Activated naive CD8-positive, alpha-beta T cell treated with anti-CD3 and anti-CD28 coated beads, Interleukin-2, amount 10 ng/mL, durations not matched to agents 7 days and 5 days (primary cell): ENCODE measurements at places on chromosomes 2 and 18. TPM values are rescaled to one million over a fixed set of nuclear protein-coding genes. Genes with fewer than 3 reads are reported as not detected.

Gene CD207
- not detected for total RNA-seq

Gene IL1RN
- 2.1 TPM for total RNA-seq

Gene EMILIN1
- total RNA-seq = 1.2 TPM

Gene POTEC
- total RNA-seq = not detected

GRCh38 chr2:210833403-210833802, 277.0 kb downstream of the CPS1 start:
- no peak for DNase-seq
- H3K27ac ChIP-seq = no peak overlapping the region
- H3K4me1 ChIP-seq = no peaks in the 10 kb centered on the region
- no peaks in the 10 kb centered on the region for H3K27me3 ChIP-seq
- H3K4me3 ChIP-seq = no peak overlapping the region

DNA sequence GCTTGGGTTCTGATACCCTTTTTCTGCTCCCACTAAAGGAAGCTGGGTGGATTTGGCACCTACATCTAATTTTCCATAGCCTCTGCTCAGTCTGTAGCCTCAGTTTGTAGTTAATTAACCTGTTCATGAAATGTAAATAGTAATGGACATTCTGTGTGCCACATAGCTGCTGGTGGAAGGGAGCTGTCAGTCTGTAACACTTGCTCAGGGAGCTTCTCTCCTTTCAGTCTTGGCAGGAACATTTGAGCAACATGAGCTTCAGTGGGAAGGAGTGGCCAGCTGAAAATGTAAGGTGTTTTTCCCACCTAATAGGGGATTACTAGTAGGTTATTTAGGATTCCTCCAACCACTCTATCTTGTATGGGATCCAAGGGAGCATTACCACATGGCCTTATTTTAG, 203.4 kb downstream of the ASXL3 start:
- H3K27me3 ChIP-seq = no peaks in the 10 kb centered on the region
- no peak overlapping the region for H3K4me3 ChIP-seq
- H3K27ac ChIP-seq = no peak overlapping the region
- H3K4me1 ChIP-seq = no peaks in the 10 kb centered on the region

GRCh38 chr2:205267323-205267722, 415.0 kb upstream of the NRP2 start:
- no peaks in the 10 kb centered on the region for H3K4me1 ChIP-seq
- H3K4me3 ChIP-seq = no peak overlapping the region
- peaks cover 13% of the 10 kb centered on the region for H3K27me3 ChIP-seq
- no peak overlapping the region for H3K27ac ChIP-seq
- H3K36me3 ChIP-seq = peaks cover 2% of the 10 kb centered on the region
- DNase-seq = no peak

- no peaks in the 10 kb centered on the region for H3K36me3 ChIP-seq
- H3K4me1 ChIP-seq = no peaks in the 10 kb centered on the region
- peaks cover 3% of the 10 kb centered on the region for H3K27me3 ChIP-seq
These were observed 41.1 kb downstream of the ID2 start for GRCh38 chr2:8722986-8723385.

DNA sequence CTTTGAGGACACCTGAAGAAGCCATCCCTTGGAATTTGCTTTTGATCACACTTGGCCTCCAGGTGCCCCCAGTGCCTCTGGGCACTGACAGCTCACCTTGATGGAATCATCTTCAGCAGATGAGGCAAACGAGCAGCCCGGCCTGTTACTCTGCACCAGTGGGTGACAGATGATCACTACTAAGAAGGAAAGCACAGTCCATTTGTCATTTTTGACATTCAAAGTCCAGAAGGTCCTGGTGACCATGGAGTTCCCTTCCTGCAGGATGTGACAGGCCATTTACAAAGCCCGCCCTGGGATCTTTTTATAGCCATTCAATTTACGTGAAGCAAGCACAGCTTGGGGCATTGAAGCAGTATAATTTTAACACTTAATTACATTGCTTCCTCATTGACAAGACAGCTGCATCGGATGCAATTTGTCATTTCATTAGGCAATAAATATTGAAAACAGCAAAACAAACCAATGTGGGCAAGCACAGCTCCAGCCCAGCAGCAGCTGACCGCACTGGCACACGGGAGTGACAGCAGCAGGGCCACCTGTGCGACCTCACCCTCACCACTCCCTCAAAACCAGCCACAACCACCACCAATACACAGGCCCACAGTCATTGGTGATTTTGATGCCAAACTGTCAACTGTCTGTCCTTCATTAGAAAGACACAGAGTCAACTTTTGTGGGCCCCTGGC, 76.0 kb upstream of the SLC66A3 start:
- no peak overlapping the region for H3K27ac ChIP-seq
- no peaks in the 10 kb centered on the region for H3K4me1 ChIP-seq
- no peak overlapping the region for H3K4me3 ChIP-seq
- no peaks in the 10 kb centered on the region for H3K36me3 ChIP-seq
- peaks cover 9% of the 10 kb centered on the region for H3K27me3 ChIP-seq
- DNase-seq = no peak

DNA sequence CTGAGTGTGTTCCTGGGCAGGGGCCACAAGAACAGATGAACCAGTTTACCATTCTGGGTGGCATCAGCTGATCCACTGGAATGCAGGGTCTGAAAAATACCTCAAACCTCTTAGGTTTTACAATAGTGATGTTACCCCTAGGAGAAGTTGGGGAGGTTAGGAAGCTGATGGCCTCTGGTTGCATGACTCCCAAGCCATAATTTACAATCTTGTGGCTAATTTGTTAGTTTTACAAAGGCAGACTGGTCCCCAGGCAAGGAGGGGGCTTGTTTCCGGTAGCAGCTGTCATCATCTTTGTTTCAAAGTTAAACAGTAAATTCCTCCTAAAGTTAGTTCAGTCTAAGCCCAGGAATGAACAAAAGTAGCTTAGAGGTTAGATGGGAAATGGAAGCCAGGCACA, 113.8 kb upstream of the SLC38A11 start:
- H3K4me1 ChIP-seq = no peaks in the 10 kb centered on the region
- H3K27ac ChIP-seq = no peak overlapping the region
- H3K4me3 ChIP-seq = no peak overlapping the region
- H3K27me3 ChIP-seq = no peaks in the 10 kb centered on the region
- no peaks in the 10 kb centered on the region for H3K36me3 ChIP-seq

- no peaks in the 10 kb centered on the region for H3K4me1 ChIP-seq
- peaks cover 2% of the 10 kb centered on the region for H3K36me3 ChIP-seq
- H3K27me3 ChIP-seq = peaks cover 5% of the 10 kb centered on the region
- no peak overlapping the region for H3K27ac ChIP-seq
- DNase-seq = no peak
- H3K4me3 ChIP-seq = no peak overlapping the region
These were observed 20.2 kb upstream of the B3GNT2 start for GRCh38 chr2:62175728-62176127.

GRCh38 chr2:194494401-194494800, 1162.6 kb upstream of the SLC39A10 start:
- no peak overlapping the region for H3K27ac ChIP-seq
- H3K36me3 ChIP-seq = no peaks in the 10 kb centered on the region
- no peak overlapping the region for H3K4me3 ChIP-seq
- H3K27me3 ChIP-seq = no peaks in the 10 kb centered on the region

DNA sequence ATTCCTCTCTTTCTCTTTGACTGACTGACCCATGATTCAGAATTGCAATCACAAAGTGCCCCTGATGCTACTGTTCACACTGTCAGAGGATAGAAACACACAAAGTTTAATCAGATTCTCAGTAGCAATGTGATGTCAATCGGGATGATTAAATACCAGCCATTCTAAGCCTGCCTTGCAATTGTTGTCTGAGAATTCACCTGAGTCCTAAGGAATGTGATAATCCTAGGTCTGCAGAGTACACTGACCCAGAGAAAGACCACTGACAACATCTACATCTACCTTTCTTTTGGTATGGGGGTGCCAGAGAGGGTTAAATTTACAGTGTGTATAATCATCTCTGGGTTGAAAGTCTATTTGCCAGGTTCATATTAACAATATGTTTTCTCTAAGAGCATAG, 883.3 kb downstream of the NRXN1 start:
- no peak for DNase-seq
- no peaks in the 10 kb centered on the region for H3K36me3 ChIP-seq
- no peak overlapping the region for H3K4me3 ChIP-seq
- no peak overlapping the region for H3K27ac ChIP-seq
- H3K4me1 ChIP-seq = peaks cover 2% of the 10 kb centered on the region

GRCh38 chr2:223797811-223798721, 39.3 kb downstream of the AP1S3 start:
- H3K4me1 ChIP-seq = peaks cover 13% of the 10 kb centered on the region
- H3K4me3 ChIP-seq = no peak overlapping the region
- DNase-seq = no peak
- H3K27ac ChIP-seq = no peak overlapping the region
- H3K36me3 ChIP-seq = peaks cover 3% of the 10 kb centered on the region

GRCh38 chr18:24315170-24315569, 82.5 kb downstream of the OSBPL1A start:
- no peaks in the 10 kb centered on the region for H3K4me1 ChIP-seq
- no peak overlapping the region for H3K4me3 ChIP-seq
- no peak for DNase-seq
- H3K27me3 ChIP-seq = no peaks in the 10 kb centered on the region
- H3K27ac ChIP-seq = no peak overlapping the region
